ENCODE measurements at places on chromosomes 16 and 17.

GRCh38 chr17:16491703-16492612 lies at the start of gene LRRC75A:
LRRC75A (minus strand) TSS chr17:16492193; CDS start chr17:16491990, 203 bp downstream.
- peak; percentile 76 for DNase-seq

DNA sequence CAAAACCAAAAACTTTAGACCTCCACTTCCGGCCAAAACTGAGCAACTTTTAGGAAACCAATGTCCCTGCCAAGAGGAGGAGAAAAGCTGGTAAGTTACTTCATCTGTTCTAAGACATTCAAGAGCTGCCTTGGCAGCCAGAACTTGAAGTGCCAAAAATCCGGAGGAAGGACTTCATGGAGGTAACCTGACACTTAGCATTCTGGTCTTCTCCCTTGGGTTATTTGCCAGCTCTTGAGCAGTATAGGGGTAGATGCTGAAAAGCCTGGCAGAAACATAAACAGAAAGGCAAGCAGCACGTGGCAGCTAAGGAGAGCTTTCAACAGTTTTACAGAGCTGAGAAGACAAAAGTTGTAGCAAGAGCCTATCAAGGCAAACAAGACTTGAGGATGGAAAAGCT lies 53.2 kb downstream of the CDYL2 start:
- DNase-seq, result no peak

DNA sequence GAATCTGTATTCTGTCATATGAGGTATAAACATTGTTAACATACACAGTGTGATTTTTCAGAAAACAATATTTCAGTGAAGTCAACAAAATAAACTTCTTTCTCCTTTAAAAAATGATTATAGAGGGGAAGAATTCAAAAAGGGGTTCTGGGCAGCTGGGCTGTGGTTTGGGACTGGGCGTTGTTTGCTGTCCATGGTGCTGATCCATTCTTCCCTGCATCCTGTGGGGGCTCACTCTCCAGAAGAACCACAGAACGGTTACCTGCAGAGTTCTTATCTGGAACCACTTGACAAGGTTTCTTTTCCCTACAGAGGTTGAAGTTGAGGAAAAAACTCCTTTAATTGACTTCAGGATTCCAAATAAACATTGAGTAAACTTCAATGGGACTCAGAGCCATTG lies 1091.0 kb downstream of the CDH8 start:
- peak; percentile 55 for DNase-seq

GRCh38 chr16:68800257-68800875 lies 43.0 kb upstream of the TANGO6 start:
- peak; percentile 68 for DNase-seq

- DNase-seq, result no peak
Measured at GRCh38 chr16:49519008-49519656, 145.5 kb downstream of the C16orf78 start.

- DNase-seq, result no peak
Measured at GRCh38 chr17:32287804-32288511, 22.3 kb downstream of the RHBDL3 start.

- DNase-seq, result no peak
Measured at GRCh38 chr16:51150165-51150887, 744 bp downstream of the SALL1 start.

DNA sequence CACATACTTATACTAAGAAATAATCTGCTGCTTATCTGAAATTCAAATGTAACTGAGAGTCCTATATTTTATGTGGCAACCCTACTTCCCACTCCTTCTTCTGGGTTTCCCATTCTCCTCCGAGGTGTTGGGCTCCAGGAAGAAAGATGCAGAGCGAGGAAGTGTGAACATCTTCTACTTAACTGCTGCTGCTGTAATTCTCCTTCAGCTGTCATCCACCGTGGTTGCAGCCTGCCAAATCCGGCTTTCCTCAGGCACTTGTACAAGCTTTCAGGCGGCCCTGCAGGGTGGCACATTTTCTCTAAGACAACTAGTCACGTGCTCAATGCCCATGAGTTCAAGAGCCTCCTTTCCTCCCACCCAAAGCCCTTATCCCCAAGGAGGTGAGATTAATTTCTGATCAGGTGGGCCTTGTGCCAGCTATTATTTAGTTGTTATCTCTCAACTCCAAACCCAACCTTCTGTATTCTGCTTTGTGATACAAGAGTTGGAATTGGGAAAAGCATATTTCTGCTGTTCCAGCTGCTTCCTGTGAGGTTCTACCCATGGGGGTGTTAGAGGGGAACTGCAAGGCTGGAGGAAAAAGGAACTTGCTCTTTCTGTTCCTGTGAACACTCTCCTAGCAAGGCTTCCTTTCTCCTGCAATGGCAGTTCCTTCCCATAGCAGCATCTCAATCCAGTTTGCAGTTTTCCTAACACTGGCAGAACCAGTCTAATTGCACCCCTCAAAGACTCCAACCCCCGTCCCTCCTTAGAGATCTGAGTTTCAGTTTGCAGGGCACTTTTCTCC lies 67.6 kb upstream of the RBBP6 start:
- DNase-seq, result no peak

DNA sequence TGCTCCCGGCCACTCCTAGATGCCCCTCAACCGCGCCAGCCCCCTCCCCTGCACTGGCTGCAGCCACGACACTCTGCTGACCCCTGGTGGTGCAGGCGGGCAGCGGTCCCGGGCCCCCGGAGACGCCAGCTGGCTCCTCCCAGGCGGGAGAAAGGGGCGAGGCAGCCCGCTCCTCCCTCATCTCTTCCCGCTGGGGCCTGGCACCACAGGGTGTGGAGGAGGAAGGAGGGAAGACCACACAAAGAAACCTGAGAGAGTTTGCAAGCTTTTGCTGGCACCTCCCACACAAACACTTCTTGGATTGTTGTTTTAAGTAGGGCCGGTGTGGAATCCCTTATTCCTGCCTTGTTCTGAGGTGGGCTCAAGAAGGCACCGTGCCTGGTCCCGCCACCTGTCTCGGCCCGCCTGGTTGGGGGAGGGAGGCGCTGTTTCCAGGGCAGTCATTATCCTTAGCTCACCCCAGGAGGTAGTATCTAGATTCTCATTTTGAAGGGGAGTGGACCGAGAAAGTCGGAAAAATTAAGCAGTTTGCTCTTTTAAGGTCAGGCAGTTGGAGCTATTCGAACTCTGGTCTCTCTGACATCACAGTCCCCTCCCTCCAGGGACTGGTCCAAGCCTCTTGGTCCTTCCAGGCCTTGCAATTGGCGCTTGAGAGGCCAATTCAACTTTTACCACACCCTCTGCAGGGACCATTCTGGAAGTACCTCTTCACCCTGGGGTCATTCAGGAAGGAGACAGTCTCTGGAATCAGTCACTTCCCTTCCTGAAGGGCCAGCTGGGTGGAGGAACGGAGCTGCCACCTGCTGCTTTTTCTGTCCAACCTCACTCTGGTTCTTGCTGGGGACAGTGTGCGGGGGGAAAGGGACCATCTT lies 959 bp upstream of the ANKRD13B start:
- peak; percentile 91 for DNase-seq

GRCh38 chr16:87821376-87822107 lies 47.8 kb downstream of the SLC7A5 start:
- no peak for DNase-seq

All from neuronal stem cell (in vitro differentiated cells).